Bladder microvascular endothelial cell (primary cell): ENCODE measurements at places on chromosomes 2 and 18. TPM values are rescaled to one million over a fixed set of nuclear protein-coding genes. Genes with fewer than 3 reads are reported as not detected.

Gene TCF23
- total RNA-seq, result not detected in 2 replicates

Gene MAL
- not detected in 2 replicates for total RNA-seq

Gene TFCP2L1
- total RNA-seq, result under 0.01 TPM in 1 of 2 replicates, not detected in the other

Gene LHCGR
- total RNA-seq, result not detected in 2 replicates

Gene SPP2
- not detected in 2 replicates for total RNA-seq

Gene COL6A3
- total RNA-seq, result 4.7 and 29.8 TPM in 2 replicates

Gene NT5C1B
- not detected in 2 replicates for total RNA-seq

Gene SF3B1
- total RNA-seq, result 121 and 233 TPM in 2 replicates

Gene PLEK
- 0.06 and 0.16 TPM in 2 replicates for total RNA-seq

Gene MYO1B
- 111 and 187 TPM in 2 replicates for total RNA-seq

Gene SMCHD1
- 42.1 and 97.9 TPM in 2 replicates for total RNA-seq

Gene CRYBA2
- not detected in 2 replicates for total RNA-seq

Gene MC4R
- not detected in 2 replicates for total RNA-seq

Gene FBXO48
- total RNA-seq, result 0.16 and 0.50 TPM in 2 replicates

Gene LIPT1
- total RNA-seq, result 3.1 and 5.8 TPM in 2 replicates

Gene MOB4
- total RNA-seq, result 19.3 and 34.2 TPM in 2 replicates

Gene SULT1C2
- not detected in 2 replicates for total RNA-seq

Gene FLACC1
- total RNA-seq, result 0.49 and 1.3 TPM in 2 replicates

Gene SERPINB2
- 0.13 and 0.16 TPM in 2 replicates for total RNA-seq

Gene SH3RF3
- 3.1 and 12.3 TPM in 2 replicates for total RNA-seq

Gene TGOLN2
- total RNA-seq, result 60.1 and 127 TPM in 2 replicates
